ENCODE measurements at places on chromosomes 2 and 18.
A peak's percentile ranks its signal among the peaks of the same experiment; 100 is the strongest.

GRCh38 chr2:120761164-120761861 is 25.6 kb downstream of the GLI2 start:
- no peak for DNase-seq

DNA sequence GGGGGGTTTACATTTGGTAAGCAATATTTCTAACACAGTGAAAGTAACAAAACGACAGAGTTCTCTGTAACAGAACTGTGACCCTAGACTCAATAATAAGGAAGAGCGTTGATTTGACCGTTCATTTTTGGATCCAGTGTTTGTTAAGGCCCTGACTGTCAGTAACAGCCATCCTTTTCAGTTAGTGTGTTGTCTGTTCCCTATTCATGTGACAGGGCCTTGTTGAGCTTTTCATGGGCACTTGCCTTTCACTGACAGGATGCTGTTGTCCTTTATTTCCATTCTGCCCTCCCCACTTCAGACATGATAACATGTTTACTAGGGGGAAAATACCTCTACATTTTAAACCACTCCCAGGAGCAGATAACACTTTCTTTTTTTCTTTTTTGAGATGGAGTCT is 45.8 kb downstream of the MAP4K4 start:
- DNase-seq: no peak

- no peak for DNase-seq
These were observed 33.2 kb downstream of the FRZB start for GRCh38 chr2:182833084-182833854.

GRCh38 chr2:188786368-188786841 is 187.8 kb upstream of the COL3A1 start:
- DNase-seq: no peak

DNA sequence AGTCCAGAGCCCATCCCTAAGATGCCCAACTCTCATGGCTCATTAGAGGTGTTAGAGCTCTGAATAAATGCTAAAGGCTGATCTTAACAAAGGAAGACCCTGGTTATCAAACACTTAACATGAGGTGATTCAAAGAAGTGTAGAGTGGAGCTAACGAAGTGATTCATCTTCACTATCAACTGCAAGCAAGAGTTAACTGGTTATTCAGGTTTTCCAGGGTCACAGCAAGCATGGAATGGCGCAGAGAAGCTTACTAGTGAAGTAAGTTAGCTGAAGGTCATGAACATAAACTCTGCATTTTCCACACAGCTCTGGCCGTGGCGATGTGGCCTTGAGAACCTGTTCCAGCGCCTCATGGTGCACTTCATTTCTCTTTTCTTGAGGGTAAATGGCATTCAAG is 17.0 kb downstream of the RND3 start:
- DNase-seq: no peak

DNA sequence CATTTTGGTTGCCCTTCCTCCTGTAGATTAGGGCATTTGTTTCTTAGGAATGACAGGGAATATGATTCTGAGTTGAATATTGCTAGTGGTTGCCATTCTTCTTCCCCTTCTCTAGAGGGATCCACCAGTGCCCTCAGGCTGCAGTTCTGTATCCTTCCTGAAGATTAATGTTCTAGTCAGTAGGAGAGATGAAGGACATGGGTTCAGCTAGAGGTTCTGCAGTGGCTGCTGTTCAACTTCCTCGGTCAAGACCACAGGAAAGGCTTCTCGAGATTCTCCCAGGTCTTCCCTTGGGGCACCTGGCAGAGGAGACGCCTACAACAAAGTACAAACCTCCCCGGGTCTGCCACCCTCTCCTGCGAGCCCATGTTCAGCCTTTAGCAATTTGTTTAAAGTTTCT is 325.5 kb downstream of the AFF3 start:
- no peak for DNase-seq

GRCh38 chr2:47187069-47187468 is 32.0 kb upstream of the STPG4 start:
- no peak for DNase-seq

DNA sequence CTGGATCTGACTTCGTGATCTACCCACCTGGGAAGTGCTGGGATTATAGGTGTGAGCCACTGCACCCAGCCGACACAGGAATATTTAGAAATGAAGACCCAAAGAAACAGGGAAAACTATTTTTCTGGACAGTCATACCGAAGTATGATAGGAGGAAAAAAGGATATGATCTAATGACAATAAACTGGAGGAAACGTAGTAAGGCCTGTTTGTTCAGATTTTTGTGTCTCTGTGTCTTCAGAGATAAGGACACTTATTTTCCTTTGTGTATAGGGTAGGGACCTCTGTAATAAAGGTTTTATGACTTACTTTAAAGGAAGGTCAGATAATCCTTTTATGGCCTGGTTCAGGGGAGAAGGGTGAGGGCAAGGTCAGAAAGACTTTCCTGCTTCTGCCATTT is 55.9 kb downstream of the GTF2A1L start:
- no peak for DNase-seq

DNA sequence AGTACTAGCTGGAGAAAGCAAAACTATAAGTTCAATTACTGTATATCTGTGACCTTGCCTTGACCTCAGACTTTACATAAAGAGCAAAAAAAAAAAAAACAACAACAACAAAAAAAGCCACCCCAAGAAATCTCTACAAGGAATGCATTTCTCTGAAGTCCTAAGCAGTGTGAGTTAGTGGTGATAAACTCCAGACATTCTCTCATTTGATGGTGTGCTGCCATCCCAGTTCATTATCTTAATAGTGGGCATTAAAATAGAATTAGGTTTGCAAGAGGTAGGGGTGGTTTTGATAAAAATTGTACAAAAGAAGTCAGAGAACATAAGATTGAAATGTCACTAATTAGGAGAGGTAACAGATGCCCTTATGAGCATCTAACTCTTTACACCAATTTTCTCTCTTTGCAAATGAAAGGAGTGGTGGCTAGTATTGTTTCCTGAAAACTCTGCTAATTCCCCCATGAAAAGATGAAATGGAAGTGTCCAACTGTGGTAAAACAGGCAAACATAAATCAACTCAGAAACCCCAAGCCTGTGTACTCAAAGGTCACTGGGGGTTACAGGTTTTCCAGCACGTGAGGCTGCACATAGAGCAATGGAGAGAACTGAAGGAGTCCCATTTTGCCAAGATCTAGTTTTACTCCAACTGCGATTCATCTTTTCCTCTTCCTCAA is 131.9 kb downstream of the MEIS1 start:
- no peak for DNase-seq

- no peak for DNase-seq
These were observed 28.1 kb upstream of the SPP2 start for GRCh38 chr2:234022424-234022823.

- DNase-seq: no peak
These were observed 215.9 kb downstream of the TMEM247 start for GRCh38 chr2:46695283-46695682.

GRCh38 chr2:165009466-165009865 is 54.1 kb upstream of the SLC38A11 start:
- no peak for DNase-seq

GRCh38 chr2:182952741-182953450 is 85.4 kb downstream of the NCKAP1 start:
- DNase-seq: no peak

GRCh38 chr2:72146347-72147302 is 1.0 kb downstream of the CYP26B1 start:
- DNase-seq: peak; percentile 89

GRCh38 chr2:66587216-66587615 is 152.3 kb downstream of the MEIS1 start:
- DNase-seq: no peak

- no peak for DNase-seq
These were observed 22.5 kb downstream of the MOB4 start for GRCh38 chr2:197538412-197538811.

GRCh38 chr18:60130284-60130683 is 230.5 kb downstream of the PMAIP1 start:
- no peak for DNase-seq

GRCh38 chr2:118052474-118052873 is 35.8 kb upstream of the INSIG2 start:
- no peak for DNase-seq

DNA sequence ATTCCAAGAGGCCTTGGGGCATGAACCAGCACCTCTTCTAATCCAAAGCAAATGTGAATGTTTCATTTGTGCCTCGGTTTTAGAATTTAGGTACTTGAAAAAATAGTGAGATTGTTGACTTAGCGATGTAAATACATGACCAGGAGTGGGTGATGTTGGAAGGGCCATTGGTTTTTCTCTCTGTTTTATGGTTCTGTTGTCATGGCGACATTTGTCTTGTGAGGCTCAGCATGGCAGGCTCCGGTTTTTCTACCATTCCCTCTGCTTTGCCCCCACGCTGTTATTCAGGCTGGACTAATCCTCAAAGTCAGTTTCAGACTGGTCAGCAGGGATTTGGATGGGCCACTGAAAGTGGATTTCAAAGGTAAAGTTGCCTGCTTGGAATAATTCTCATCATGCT is 255.4 kb downstream of the ALPK2 start:
- DNase-seq: peak; percentile 45

All from esophagus muscularis mucosa (tissue), 4 donors.